ENCODE measurements at places on chromosomes 4 and X. TPM values are rescaled to one million over a fixed set of nuclear protein-coding genes. Genes with fewer than 3 reads are reported as not detected.

Gene HSFX3
- 0.59 TPM for total RNA-seq

GRCh38 chrX:40202456-40202855, 104.7 kb upstream of the BCOR start:
- DNase-seq, result no peak

Gene LPAR4
- 0.40 TPM for total RNA-seq

Gene ASB11
- 60.8 TPM for total RNA-seq

DNA sequence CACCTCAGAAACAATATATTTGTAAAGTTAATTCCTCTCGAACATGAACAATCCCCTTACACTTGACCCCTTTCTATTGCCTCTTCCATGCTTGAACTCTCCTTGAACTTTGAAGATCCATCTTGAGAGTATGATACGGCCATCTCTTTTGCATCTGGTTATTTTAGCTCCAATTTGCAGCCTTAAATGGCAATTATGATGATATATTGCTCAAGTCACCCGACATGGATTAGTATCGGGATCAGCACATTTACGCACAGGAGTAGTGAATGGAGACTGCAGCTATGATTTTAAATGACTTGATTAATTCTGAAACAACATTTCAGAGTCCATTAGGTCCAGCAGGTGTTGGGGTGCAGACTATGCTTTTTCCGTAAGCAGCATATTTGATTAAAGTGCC, 143.8 kb upstream of the PAQR3 start:
- DNase-seq, result no peak

Gene NEIL3
- total RNA-seq, result 0.16 TPM

DNA sequence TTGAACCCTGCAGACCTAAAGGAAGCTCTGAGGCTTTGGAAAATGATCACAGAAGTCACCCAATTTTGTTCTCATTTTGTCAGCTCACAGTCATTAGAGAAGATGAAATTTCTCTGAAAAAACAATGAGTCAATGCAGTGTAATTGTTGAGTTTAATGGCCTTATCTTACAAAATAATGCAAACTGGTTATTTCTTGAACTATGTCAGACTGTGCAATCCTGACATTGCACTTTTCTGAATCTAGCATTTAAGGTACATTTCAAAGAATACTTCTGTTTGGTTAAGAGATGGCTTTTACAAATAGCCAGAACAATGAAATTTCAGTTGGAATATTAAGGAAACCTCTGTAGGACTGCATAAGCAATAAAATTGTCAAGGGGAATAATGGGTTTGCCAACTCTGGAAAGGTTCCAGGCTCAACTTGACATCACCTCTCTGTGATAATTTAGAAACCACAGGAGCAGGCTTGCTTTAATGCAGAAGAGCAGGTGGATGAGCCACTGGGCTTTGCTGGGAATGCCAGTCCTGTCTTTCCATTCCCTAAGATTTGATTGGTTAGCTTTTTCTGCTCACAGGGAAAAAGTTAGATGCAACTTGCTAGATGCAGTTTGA, 222.8 kb downstream of the FRMPD4 start:
- no peak for DNase-seq

GRCh38 chrX:31271615-31272471, 200.0 kb upstream of the FTHL17 start:
- DNase-seq, result no peak

Gene LNX1
- 1.8 TPM for total RNA-seq

Gene AP1AR
- total RNA-seq, result 10.7 TPM

GRCh38 chrX:120429776-120430540, 39.1 kb downstream of the LAMP2 start:
- no peak for DNase-seq

- no peak for DNase-seq
Observed at GRCh38 chrX:103183912-103184311, 31.0 kb upstream of the BEX4 start.

Data from cardiac septum (tissue), 1 donor.